ENCODE measurements at places on chromosomes 11 and 22. TPM values are rescaled to one million over a fixed set of nuclear protein-coding genes. Genes with fewer than 3 reads are reported as not detected.

Gene C22orf42
- total RNA-seq = not detected

Gene XKR3
- total RNA-seq = not detected

Gene PTPRJ
- total RNA-seq = 3.9 TPM

Gene BTBD18
- total RNA-seq = not detected

Gene SBF2
- 95.9 TPM for total RNA-seq

Gene NOX4
- total RNA-seq = 0.51 TPM

Gene INPP5J
- 0.26 TPM for total RNA-seq

Gene FAM83F
- not detected for total RNA-seq

Gene HBG2
- total RNA-seq = not detected

Gene OR4D5
- not detected for total RNA-seq

Gene SLC25A18
- under 0.01 TPM for total RNA-seq
